ENCODE measurements at places on chromosomes 12 and 14. TPM values are rescaled to one million over a fixed set of nuclear protein-coding genes. Genes with fewer than 3 reads are reported as not detected.

DNA sequence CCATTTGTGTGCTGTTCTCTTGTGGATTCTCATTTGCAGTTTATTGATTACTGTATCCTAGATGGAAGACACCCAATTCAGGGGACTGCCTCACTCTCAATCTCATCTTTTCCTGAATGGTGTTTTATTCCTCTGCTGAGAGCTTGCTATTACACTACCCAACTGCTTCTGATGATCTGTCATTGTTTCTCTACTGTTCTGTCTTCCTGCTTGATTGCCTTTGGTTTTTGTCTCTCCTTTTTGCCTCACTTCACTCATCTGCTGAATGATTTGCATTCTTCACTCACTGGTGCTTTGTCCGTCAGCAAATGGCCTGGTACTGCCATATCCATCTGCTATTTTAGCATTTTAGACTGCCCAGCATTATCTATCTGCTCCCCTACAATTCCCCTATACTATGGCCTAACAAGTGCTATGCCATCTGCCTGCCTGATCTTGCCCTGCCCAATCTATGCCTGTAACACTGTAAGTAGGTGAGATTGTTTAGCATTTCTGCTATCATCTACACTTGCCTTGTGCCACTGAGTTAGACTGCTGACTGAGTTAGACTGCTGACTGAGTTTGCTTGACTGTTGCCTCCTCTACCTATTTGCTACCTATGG lies 335.1 kb downstream of the GPHN start:
- no peak for DNase-seq

GRCh38 chr12:65274602-65275272 lies 3.7 kb upstream of the MSRB3 start:
- DNase-seq: no peak

DNA sequence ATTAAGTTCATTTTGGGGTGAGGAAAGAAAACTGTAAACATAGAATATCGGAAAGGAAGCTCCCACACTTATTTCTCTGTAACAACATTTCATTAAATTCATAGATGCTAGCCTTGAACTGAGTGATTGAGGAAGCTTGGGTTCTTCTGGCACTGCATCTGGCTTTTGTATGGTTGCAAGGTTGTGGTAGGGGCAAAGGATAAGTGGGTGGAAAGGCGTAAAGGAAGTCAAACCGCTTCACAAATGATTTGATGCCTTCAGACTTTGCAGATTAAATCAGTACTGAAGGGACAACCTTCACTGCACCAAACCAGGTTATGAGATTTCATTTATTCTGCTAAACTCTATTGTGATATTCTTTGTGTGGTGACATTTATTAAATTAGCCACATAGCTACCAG lies 28.1 kb upstream of the PAX9 start:
- no peak for DNase-seq

GRCh38 chr12:12445165-12445881 lies 88.4 kb downstream of the BORCS5 start:
- no peak for DNase-seq

- DNase-seq: no peak
Measured at GRCh38 chr12:48058771-48059170, 47.1 kb downstream of the SENP1 start.

DNA sequence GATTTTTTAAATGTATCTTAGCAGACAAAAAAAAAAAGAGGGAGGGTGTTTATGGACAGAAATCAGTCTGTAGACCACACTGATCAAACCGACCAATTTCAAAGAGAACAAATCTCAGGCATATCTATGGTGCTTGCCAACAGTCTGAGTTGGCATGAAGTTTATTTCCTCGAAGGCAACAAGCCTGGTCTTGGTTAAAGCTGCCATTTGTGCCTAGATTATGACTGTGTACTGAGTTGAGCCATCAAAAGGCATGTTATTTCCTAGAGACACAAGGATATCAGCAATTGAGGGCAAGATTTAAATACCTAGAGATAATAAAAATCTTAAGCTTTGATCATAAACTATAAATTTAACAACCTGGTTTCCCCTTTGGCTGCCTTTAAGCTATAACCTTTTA lies 119.2 kb downstream of the SLC2A13 start:
- no peak for DNase-seq

DNA sequence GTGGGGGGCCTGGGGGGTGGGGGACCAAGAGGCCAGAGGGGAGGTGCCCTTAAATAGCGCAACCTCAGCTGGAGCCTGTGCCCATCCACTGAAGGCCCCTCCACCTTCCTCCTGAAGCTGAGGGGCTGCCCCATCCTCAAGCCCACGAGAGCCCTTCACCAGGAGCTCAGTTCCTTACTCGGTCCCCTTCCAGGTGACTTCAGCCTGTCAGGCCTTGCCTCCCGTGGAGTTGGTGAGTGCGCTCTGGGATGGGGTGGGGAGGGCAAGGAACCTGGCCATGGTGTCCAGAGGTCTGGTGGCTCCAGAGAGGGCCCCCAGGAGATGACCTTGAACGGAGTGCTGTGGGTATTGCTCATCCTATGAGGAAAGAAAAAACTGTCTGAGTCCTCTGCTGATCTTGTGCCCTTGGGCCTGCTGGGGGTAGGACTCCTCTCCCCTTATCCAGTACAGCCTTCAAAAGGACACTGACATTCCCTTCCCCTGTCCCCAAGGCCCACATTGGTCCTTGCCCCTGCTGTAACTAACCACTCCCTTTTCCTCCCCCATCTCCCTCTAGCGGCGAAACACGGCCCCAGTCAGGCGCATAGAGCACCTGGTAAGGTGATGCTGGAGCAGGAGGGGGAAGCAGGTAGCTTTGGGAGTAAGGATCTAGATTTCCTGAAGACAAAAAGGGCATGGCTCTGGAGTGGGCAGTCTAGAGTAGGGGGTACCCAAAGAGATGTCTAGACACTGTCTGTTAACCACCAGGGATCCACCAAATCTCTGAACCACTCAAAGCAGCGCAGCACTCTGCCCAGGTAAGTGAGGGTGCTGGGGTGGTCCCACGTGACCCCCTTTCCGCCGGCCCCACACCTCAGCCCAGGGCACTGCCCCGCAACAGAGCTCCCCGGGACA lies 3.6 kb downstream of the TNS2 start:
- DNase-seq: peak; percentile 65

GRCh38 chr12:102950107-102950949 lies 7.1 kb upstream of the ASCL1 start:
- DNase-seq: no peak

DNA sequence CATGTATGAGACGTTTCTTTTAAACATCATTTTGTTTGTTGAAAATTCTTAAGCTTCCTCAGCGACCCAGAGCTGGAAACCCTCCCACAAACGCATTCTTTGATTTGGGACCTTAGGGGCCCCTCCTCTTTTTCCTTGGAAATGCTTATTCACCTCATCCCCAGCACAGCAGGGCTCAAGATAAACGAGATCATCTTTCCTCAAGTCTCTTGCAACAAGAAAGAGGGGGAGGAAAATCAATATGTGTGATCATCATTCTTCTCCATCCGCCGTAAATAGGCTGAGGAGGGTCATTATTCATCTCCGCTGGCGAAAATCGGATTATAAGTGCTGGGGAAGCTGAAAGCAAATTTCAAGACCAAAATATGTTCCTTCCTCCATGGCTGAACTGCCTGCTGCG lies 1415.2 kb downstream of the AACS start:
- DNase-seq: no peak

DNA sequence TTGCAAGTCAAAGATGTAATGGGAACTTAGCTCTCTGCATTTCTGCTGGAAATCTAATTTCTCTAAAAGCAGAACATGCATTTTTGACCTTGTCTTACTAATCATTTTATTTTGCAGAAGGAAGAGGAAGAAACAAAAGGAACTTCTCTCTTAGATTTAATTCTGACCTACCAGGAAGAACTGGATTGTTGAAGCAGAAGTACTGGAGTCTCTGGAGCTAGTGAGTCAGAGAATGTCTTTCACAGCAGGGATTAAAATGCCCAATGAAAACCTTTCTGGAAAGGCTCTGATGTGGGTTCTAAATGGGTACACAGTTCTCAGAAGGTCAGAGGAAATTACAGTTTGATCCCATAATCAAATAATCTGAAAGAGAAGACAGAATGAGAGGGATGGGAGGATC lies 70.8 kb upstream of the GNG2 start:
- DNase-seq: no peak

DNA sequence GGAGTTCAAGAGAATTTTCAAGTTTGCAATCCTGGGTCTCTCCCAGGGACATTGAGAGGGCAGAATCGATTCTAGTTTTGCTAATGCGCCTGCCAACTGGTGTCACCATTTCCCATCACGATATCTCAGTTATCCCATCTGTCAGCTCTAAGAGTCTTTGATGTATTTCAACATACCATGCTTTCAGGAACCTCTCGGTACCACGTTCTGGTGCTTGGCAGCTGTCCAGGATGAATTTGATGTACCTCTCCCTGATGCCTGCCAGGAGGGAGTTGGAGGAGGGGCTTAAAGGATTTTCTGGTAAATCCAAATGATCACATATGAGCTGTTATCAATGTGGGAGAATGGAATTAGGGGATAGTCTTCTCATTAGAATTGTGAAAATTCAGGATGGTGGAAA lies 332.5 kb downstream of the RGS6 start:
- no peak for DNase-seq

DNA sequence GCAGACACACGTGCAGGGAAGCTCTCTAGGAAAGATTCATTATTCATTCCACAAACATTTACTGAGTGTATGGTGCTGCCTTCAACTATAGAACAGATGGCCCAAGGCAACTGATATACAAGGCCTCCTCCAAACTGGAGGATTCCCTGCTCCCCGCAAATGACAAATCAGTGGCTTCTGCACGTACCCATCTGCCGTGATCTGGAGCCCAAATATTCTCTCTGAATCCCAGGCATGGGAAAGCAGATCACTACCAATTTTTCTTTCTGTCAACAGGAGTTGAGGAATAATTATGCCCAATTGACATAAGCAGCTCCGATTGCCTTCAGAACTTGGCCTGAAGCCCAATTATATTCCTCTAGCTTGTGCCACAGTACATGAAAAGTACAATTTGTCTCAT lies 174.2 kb upstream of the CCDC196 start:
- no peak for DNase-seq

GRCh38 chr12:102948941-102949352 lies 8.5 kb upstream of the ASCL1 start:
- DNase-seq: no peak

DNA sequence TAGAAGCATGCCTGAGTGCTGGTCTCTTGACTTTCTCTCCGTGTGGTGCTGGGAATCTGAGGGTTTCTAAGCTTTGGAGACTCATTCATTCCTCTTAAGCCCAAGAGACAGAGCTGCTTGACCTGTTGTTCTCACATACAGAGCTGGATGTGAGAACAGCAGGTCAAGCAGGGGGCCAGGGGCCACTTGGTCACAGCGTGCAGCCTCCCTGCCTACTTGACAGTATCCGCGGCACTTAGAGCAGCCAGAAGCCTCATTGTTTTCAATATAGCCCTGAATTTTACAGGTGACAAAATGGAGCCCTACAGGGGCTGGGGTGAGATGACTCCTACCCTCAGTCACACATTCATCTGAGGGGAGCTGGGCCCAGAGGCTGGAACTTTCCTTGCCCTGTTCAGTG lies 88.9 kb downstream of the ESRRB start:
- no peak for DNase-seq

GRCh38 chr12:6951551-6952120 lies 480 bp downstream of the PTPN6 start:
- peak; percentile 29 for DNase-seq

DNA sequence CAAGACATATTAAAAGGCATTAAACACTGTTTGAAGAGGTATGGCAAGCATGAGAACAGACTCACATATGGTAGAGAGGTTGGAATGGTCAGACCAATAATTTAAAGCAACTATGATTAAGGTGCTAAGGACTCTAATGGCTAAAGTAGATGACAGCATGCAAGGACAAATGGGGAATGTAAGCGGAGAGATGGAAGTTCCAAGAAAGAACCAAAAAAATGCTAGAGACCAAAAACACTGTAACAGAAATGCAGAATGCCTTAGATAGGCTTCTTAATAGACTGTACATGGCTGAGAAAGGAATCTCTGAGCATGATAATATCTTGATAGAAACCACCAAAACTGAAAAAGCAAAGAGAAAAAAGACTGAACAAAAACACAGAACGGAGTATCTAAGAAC lies 77.4 kb downstream of the RIN3 start:
- no peak for DNase-seq

GRCh38 chr12:74449872-74450271 lies 87.8 kb upstream of the ATXN7L3B start:
- no peak for DNase-seq

DNA sequence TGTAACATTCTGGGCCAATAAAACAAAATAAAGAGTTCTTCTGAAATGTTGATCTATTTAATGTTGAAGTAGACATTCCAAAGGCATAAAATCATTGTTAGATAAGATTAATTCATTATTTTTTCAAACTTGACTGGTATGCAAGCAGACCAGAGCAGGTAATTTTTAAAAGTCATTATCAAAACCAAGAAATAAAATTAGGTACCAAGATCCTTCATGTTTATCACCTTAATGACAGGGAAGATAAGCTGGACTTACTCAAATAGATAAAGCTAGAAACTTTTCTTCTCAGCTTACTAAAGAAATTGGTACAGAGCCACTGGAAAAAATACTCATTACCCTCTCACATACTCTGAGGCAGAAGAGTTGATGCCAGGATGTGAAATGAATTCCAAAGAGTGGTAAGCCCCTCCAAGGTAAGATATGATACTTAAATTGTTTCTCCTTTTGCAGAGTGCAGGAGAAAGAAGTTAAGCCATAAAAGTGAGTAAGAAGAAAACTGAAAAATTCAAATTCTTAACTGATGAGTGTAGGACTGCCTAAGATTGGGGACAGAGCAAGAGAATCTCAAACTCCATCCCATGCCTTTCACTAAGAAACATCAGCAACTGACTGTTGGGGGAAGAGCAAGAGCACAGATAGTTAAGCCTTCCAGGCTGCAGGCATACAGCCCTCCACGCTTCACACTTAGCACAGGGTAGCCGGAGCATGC lies 111.9 kb downstream of the SLC41A2 start:
- no peak for DNase-seq

GRCh38 chr12:93580682-93581081 lies 8.2 kb downstream of the SOCS2 start:
- no peak for DNase-seq

- peak; percentile 14 for DNase-seq
Measured at GRCh38 chr12:130479401-130480125, 141.9 kb downstream of the PIWIL1 start.

DNA sequence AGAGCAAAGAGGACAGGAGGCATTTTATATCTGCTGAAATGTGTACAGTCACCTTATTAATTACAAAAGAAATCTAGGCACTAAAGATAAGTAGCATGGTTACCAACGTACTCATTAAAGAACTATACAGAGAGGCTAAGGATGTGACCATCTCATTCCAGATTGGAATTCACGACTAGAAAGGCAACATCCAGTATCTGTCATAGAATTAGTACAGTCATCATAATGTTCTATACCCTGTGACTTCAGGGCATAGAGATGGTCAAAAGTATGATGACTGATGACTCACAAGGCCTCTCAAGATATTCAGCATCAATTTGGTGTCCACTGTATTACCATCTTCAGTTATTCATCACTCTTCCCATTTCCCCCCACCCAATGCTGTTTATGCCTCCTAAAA lies 144.0 kb upstream of the PLEKHG7 start:
- DNase-seq: no peak

Gene AICDA
- not detected for total RNA-seq

Gene KERA
- not detected for total RNA-seq

Gene ZNF385A
- 8.3 TPM for total RNA-seq

Gene SPRYD4
- 3.3 TPM for total RNA-seq

Gene MORN3
- 0.14 TPM for total RNA-seq

Gene MGP
- total RNA-seq: 1,578 TPM

Gene ERG28
- total RNA-seq: 10.8 TPM

Measured in right cardiac atrium (tissue), 5 donors.